ENCODE measurements at places on chromosomes 13 and 19.

DNA sequence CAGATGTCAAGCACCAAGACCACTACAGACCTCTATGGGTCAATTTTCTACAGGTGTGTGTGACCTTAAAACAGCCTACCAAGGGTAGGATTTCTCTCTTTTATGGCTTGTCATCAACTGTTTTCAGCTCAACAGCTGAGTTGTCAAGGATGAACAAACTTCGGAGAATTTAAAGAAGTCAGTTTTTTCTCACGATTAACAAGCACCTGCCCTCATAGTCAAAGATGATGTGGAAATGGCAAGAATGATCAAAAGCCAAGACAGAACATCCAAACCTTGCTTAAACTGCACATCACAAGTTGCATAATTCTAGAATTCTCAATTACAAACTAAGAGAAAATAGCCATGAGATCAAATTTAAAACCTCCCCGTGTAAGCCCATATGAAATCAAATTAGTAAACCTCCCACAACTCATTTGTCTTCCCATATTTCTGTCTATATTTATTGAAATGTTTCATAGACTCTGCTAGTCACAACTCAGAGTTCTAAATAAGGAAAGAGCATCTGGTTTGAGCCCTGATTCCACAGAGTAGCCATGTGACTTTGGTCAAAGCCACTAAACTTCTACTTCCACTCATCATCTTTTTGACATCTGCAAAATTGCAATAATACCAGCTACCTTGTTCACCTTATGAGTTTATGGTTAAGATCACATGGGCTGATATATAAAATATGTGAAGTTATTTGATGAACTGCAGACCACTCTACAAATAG, 521.5 kb upstream of the HTR2A start:
- DNase-seq = no peak

- DNase-seq = no peak
Observed at GRCh38 chr13:51550151-51550550, 34.1 kb upstream of the WDFY2 start.

- no peak for DNase-seq
Observed at GRCh38 chr19:37572203-37572602, 22.4 kb downstream of the ZNF571 start.

DNA sequence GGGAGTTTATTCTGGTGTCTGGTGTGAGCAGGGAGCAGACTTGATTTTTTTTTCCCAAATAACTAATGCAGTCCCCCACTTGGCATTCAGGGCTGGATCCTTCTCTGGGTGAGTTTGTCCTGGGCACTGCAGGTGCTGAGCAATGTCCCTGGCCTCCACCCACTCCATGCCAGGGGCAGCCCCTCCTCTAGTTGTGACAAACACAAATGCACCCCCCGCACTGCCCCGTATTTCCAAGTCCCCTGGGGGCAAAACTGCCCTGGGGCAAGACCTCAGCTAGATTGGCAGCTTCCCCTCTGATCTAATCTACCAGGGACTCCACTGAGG, 6.4 kb downstream of the MOB3A start:
- DNase-seq = no peak

DNA sequence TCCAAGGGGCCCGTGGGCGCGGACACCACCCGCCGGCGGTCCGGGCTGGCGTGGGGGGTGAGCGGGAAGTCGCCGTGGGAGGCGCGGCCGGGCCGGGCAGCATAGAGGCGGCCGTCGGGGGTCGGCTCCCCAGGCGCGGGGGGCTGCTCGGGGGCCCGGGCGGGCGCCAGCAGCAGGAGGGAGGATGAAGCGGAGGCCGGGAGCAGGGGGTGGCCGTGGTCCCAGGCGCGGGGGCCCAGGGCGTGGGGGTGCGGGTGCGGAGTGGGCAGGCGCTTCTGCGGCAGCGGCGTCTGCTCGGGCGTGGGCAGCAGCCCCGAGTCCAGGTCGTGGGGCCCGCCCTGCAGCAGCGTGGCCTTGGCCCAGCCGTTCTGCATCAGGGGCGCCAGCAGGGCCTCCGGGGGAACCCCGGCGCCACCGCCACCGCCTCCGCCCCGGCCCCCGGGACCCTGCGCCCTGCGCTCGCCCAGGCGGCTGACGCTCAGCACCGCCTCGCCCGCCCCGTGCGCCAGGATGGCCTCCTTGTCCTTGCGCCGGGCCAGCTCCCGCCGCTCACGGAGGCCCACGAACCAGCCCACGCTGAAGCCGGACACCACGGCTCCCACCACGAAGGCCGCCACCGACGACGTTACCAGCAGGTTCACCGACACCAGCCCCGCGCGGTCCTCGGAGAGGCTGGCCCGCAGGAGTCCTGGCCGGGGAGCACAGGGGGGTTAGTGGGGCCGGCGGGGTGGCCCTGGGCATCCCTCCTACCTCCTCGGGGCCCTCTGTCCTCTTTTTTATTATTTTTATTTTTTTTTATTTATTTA, 4.2 kb upstream of the LRG1 start:
- DNase-seq = no peak

- no peak for DNase-seq
Observed at GRCh38 chr13:90416519-90416918, 931.0 kb upstream of the MIR17HG start.

DNA sequence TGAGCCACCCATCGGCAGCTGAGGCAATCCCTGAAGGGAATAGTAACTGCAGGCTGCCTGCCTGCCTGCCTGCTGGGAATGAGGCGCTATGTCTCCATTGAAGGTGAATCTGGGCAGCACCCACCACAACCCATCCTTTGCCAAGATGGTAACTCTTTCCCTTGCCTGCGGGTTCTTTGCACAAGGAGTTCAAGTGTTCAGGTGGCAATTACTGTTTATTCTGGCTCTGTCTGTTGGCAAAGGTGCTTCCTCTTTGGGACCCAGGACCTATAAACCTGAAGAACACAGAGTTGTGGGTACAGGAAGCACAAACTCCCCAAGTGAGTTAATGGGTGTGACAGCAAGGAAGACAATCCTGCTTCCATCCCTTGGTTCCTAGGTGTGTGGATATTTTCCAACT, 448.1 kb upstream of the ZNF507 start:
- no peak for DNase-seq

DNA sequence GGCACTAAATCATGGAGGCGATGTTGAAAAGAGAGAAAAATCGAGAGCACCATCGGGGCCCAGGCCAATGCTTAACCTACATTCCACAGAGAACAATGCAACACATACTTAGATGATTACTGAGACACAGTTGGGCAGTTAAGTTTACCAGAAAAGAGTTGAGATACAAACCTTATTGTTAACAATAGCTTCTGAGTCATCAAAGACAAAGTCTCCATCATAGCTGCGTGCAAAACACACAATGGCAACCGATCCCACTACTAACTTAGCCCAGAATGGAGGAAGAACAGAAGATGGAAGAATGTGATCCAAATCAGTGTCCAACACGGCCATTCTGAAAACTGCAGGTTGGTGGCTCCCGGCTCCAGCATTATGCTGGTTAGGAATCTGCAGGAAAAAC, 6.2 kb downstream of the TMTC4 start:
- DNase-seq = no peak

DNA sequence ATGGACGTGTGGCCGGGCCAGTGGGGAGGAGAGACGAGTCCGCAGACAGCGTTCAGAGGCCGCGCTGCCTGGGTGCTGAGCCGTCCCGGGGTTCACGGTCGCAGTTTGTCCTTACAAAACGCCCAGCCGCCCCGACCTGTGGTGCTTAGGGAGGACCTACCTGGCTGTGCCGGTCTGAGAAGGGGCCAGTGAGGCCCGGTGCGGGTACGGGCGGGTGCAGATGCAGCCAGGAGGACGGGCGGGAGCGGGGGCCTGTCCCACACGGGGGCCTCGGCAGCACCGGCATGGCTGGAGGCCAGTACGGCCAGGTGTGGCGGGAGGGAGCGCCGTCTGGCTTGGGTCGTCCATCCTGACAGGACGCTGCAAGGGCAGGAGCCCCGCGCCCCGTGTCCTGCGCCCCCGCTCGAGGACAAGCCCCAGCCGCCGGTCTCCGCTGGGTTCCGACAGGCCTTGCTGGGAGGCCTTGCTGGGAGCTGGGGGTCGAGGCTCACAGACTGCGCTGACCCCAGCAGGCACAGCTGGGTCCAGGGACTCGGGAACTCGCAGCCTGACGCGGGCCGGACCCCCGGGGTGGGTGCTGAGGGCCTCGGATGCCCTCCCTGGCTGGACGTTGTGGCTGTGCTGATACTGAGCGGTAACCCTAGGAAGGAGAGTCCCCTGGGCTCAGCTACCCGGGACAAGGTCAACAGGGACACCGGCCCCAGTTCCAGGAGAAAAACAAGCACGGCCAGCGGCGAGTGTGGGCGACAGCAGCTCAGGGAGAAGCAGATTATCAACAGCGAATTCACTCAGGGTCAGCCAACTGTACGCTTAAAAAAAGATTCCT, 5.3 kb upstream of the PROZ start:
- no peak for DNase-seq

DNA sequence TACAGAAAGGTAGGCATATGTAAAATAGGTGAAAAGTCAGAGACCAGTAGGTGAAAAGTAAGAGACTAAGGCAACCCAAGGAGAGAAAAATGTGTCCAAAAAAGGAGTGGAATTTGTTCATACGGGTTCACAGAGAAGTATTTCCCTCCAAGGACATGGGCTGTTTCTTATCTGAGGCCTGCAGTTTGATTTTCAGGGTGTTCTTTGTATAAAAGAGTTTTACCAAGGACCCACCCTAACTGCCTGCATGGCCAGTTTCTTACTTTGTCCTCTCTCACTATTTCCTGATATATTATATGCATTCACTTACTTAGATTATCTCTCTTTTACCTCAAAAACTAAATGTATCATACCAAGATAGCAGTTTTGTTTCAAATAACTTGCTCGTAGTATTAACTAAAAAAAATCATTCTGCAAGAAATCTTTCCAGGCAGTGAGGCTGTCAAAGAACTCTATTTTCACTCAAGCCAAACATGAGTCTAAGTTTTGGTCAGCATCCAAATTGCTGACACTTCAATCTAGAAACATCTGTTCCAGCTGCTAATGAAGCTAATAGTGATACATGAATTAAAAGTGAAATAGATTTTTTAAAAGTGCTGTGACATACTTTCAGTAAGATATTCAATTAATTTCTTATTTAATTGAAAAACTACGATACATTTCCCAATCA, 141.4 kb upstream of the SGCG start:
- DNase-seq = no peak

DNA sequence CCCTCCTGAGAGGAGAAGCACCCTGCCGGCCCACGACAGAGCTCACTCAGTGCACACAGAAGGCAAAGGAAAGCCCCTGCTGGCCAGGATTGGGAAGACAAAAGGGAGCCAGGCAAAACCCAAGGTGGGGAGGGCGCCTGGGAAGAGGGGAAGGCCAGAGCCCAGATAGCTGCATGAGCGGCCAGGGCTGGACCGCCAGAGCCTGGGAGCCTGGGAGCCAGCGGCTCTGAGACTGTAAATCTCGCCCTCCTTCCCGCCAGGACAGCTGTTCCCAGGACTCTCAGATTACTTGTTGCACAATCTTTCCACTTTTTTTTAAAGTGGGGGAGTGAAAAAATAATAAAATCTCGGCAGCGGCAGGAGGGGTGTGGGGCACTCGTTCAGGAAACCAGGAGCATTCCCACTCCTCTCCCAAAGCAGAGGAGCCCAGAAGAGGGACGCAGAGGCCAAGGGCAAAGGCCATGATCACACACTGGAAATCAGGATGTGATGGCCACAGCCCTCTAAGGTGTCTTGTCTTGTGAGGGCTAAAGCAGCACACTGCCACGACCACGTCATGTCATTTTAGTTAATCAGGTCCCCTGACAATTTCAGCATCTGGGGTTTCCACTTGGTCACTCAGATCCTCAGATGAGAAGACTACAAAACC, 19.6 kb upstream of the EPHX3 start:
- no peak for DNase-seq
